Stimulated activated CD4-positive, alpha-beta T cell treated with anti-CD3 and anti-CD28 coated beads, Interleukin-15, amount 100 ng/mL, for 1 hour (primary cell): ENCODE measurements at places on chromosomes 11 and 22.

DNA sequence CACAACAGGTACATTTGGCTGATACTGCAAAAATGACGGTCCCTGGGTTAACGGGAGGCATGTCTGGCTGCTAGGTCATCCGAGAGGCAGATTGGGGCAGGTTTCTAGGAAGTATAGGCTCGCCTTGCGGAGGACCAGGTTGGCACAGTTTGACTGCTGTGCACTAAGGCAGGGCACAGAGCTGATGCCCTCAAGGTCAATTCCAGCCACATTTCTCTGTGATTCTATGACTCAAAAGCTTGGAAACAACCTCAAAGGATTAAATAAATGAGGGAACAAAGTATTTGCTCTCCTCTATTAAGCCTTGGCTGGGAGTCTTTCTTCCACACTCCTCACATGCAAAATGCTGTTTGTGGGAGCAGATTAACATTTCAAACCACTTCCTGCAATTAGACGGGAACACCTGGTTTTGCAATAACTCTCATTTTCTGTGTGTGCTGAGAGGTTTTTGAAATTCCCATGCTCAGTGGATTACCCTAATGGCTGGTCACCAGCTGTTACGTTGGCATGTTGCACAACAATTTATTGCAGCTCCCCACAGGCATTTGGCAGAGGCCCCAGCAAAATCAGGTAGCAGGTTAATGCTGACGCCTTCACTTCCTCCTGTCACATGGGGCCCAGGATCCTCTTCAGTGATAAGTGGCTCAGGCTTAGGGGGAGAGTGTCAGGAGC lies 61.0 kb upstream of the PLET1 start:
- DNase-seq, result no peak

DNA sequence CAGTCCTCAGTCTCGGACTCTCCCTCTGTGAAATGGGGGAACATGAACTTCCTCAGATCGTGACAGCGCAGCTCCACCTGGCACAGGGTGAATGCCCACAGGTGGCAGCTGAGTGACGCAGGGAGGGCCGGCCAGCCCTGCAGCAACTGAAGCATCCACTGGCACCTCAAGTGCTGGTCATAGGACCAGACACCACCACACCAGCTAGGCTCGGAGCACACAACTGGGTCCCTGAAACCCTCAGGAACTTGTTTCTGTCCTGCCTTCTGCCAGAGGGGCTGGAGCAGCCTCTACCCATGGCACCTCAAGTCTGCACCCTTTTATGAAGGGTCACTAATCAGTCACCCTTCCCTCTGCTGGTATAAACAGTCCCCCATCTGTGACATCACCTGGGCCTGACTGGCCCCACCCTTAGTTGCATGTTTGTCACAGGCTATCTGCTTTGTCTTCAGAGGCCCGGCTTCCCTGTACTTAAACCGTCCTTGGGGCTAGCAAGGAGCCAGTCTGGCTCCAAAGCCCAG lies 7.4 kb upstream of the CDC42BPG start:
- no peak for DNase-seq

GRCh38 chr11:119024430-119025098 lies 6.0 kb downstream of the TRAPPC4 start:
- DNase-seq, result no peak

DNA sequence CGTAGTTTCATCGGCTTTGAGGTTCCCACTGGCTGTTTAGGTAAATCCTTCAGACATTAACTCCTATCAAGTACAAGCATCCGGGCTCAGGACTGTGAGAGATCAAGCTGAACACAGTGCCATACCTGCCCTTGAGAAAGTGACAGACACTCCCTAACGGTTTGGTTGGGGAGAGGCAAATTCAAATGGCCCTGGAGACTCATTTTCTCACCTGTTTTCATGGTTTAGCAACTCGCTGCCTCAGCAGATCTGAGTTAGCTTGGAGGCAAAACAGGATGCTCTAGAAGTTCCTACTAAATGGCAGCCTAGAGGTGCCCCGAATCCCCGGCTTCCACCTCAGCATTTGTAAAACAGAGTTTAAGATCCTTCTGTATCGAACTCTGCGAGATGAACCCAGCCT lies 3.6 kb upstream of the FBXO3 start:
- no peak for DNase-seq

DNA sequence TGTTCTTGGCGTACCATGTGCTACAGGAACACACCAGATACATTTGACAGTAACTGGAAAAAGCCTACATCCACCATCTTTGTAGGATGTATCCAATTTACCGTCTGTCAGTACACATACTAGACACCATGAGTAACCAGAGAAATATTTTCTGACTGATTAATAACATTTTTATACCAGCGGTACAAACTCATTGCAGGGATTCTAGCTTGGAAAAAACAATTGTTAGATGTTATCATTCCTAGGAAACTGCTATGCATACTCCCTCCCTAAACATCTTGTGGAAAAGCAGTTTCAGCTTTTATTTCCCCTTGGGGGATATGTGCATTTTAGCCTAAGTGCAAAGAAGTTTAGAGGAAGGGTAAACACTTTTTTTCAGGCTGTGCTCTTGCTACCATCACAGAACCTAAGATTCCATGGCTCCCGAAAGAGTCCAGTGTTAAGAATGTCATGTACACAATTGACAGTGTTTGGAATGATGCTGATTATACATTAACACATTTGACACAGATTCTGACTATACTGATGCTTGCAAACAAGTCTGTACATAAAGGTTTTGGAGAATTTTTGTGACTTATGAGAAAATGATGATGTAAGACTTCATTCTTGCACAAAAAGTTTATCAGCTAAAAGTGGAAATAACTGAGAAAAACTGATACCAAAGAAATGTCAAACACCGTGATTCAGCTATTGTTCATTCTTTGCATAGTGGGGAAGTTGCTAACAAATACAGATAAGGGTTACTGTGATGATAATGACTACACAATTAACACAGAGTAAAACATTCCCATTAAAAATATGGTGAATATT lies 23.7 kb downstream of the NCF4 start:
- no peak for DNase-seq

- no peak for DNase-seq
Measured at GRCh38 chr11:67599149-67599548, 7.6 kb upstream of the NDUFV1 start.

DNA sequence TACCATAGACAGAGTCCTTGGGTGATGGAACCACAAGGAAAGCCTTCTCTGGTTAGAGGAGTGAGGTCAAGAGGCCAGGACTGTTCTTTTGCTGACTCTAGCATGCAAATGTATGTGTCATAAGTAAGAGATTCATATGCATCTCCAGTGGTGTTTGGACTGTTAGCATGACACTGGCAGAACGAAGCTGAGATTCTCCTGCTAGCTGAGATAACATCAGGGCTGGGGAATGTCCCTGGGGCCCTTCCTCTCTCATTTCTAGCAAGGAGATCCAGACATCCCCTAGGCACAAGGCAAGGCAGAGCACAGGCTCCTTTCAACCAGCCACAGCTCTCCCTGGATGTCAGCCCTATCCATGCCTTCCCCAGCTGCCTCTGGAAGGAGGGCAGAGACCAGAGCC lies 711.3 kb downstream of the OPCML start:
- no peak for DNase-seq

- no peak for DNase-seq
Measured at GRCh38 chr22:31876156-31876920, 68.0 kb upstream of the YWHAH start.

DNA sequence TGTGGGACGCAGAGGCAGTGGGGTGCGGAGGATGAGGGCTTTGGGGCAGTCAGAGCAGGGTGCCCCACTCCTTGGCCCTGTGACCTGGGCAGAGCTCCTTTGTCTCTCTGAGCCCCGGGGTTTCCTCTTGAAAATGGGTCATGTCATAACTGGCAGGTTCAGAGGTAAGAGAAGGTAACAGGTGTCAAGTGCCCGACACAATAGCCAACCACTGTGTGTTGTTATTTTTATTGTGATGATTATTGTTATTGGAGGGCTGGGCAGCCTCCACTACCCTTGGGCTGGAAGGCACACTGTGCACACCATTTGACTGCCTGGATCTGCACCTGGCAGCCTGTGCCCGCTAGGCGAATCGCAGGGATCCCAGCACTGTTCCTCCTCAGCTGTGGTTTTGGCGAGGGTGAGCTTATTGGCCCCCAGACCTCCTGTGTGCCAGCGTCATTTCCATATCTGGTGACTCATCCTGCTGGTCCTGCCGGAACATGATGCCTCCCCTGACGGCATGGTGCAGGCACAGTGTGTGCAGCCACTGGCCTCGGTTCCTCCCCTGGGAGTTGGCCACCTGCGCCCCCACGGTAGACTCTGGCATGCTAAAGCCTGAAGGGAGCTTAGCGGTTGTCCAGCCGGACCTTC lies 15.4 kb upstream of the SOX10 start:
- DNase-seq, result no peak

- DNase-seq, result no peak
Measured at GRCh38 chr22:44661070-44661469, 40.9 kb upstream of the PRR5 start.

- no peak for DNase-seq
Measured at GRCh38 chr11:126474220-126474619, 118.7 kb downstream of the ST3GAL4 start.

DNA sequence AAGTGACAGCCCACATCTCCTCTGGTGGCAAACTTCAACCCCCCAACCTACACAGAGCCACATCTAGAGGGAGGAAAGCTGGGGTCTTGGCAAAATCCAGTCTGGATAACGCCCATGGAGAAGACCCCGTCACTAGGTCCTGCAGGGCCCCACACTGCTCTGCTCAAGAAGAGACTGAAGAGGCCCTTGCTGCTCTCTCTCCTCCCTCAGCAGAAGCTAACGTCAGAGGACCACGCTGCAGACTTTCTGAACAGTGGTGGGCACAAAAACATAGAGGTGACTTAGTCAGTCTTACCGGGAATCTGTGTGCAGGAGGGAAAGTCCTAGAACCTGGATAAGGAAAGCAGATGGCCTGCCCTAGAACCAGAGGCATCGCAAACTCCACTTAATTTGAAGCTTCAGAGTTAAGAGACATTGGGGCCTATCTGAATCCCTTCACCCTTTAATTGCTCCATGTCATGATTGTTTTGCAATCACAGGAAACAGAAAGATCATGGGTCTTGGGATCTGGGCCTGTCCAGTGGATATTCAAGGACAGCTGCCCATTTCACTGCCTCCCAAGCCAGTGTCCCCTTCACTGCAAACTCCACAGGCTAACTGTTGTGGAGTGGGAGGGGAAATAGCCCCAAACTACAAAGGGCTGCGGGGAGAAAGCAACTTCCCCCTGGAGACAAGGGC lies 1.7 kb downstream of the DKK3 start:
- no peak for DNase-seq

GRCh38 chr22:30998329-30998728 lies 29.3 kb downstream of the TUG1 start:
- DNase-seq, result no peak

GRCh38 chr11:10917802-10918201 lies 59.9 kb upstream of the ZBED5 start:
- DNase-seq, result no peak

GRCh38 chr11:19241260-19242178 lies 774 bp upstream of the E2F8 start:
- DNase-seq, result no peak

- DNase-seq, result no peak
Measured at GRCh38 chr22:28857288-28857687, 26.1 kb upstream of the ZNRF3 start.

DNA sequence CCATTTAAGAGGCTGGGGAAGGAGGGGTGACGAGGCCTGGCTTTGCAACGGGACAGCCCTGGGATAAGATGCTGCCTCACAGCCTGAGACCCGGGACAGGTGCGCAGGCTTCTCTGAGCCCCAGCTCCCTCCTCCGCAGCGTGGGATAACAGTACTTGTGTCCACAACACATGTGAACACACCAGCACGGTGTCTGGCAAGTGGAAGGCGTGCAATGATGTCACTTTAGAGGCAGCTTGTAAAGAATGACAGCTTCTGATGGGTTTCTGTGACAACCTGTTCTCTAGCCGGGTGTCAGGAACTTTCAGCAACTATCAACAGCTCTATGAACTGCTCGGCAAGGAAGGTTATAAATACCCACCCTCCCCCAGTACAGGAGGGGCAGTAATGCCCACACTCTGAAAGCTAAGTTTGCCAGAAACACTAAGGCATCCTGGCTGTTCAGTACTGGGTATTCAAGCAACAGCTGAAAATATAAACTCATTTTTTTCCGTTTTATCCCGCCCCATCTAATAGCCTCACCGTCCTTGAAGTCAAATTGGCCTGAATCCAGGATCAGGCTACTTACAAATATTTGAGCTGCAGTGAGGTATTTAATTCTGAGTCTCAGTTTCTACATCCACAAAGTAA lies 59.7 kb downstream of the MYH9 start:
- no peak for DNase-seq

GRCh38 chr11:123168955-123169484 lies 26.0 kb downstream of the CLMP start:
- no peak for DNase-seq

DNA sequence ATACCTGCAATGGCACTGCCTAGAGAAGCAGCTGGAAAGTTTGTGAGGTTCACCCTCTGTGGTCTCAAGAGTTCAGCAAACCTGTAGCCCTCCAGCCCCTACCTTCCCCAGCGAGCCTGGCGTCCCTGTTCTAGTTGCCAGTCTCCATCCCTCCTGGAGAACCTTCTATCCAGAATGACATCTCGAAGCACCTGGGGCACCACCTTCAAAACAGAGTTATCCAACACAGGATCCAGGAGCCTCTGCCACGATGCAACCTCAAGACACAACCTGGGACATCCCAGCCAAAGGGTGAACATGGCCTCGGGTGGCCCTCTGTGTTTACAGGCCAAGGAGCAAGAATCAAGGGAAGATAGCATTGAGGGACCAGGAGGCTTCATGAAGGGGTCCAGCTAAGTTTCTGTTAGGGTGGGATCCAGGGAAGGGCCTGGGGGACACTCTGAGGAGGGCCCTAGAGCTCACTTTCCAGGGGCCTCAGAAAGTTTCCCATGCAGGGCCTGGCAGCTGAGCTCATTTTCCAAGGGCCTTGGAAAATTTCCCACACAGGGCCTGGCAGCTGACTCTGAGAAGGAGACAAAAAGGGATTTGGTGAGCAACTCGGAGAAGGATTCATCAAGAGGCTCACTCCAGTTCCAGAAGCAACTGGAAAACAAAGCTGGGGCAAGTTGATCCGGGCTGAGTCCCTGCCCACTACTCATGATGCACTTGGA lies 36.9 kb upstream of the SYT13 start:
- DNase-seq, result no peak

- no peak for DNase-seq
Measured at GRCh38 chr11:106384429-106384828, 307.0 kb downstream of the AASDHPPT start.

- DNase-seq, result no peak
Measured at GRCh38 chr11:114062272-114062671, 2.8 kb downstream of the ZBTB16 start.

GRCh38 chr22:37193629-37194191 lies 5.7 kb upstream of the C1QTNF6 start:
- DNase-seq, result no peak
